Activated T-cell treated with anti-CD3 and anti-CD28 coated beads, Interleukin-2, amount 50 U/mL, for 48 hours (primary cell): ENCODE measurements at places on chromosomes 16 and 17.

GRCh38 chr17:18263885-18264682 lies 3.6 kb downstream of the MIEF2 start:
- DNase-seq, result no peak

- DNase-seq, result peak; percentile 82
Observed at GRCh38 chr17:8436169-8436843, 622 bp downstream of the NDEL1 start.

- peak; percentile 48 for DNase-seq
Observed at GRCh38 chr16:11668623-11669379, 546 bp downstream of the SNN start.

- no peak for DNase-seq
Observed at GRCh38 chr17:65552214-65552613, 9.2 kb downstream of the AXIN2 start.

DNA sequence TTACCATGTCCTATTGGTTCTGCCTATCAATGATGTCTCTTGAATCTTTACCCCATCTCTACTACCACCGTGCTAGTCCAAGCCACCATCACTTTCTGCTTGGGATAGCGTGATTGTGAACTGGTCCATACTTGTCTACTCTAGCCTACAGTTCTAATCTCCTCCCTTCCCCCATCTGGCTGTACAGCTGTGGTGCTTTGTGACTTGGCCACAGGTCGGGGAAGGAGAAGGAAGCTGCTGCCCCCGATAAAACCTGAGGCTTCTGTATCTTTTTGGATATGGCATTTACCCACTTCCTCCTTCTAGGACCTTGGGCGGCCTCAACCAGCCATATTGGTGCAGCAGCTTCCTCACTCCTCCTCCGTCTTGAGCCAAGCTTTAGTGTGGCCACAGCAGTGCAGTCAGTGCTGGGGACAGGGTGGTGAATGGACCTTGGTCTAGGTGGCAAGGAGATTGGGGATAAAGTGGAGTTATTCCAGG lies 314 bp upstream of the ITGA2B start:
- DNase-seq, result no peak

DNA sequence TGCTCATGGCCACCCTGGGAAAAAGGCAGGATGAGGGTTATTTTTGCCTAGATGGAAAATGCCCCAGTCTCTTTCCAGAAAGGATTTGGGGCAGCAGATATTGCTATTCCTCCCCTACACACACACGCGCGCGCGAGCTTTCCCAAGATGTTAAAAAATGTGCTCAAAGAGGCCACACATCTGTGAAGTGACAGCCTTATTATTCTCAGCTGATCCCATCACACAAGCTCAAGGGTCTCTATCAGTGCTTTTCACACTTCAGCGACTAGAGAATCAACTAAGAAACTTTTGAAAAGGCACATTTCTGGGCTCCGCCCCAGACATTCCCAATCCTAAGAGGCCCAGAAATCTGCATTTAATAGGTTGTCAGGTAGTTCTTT lies 5.7 kb upstream of the RAB5C start:
- DNase-seq, result no peak

GRCh38 chr16:50272687-50273381 lies 6.5 kb downstream of the ADCY7 start:
- no peak for DNase-seq

- no peak for DNase-seq
Observed at GRCh38 chr16:55275869-55276268, 48.1 kb upstream of the IRX6 start.

- DNase-seq, result peak; percentile 84
Observed at GRCh38 chr17:76000016-76000754, 470 bp upstream of the CDK3 start.

GRCh38 chr17:17700251-17700969 lies 19.2 kb downstream of the RAI1 start:
- DNase-seq, result no peak

- DNase-seq, result peak; percentile 82
Observed at GRCh38 chr17:80605326-80606066, 60.9 kb downstream of the RPTOR start.

- DNase-seq, result peak; percentile 59
Observed at GRCh38 chr16:31072540-31073141, 1.4 kb downstream of the ZNF668 start.

GRCh38 chr16:50178491-50178941 lies 25.4 kb downstream of the TENT4B start:
- DNase-seq, result no peak
